ENCODE measurements at places on chromosomes 7 and 10.

GRCh38 chr7:149216402-149216801 lies 21.1 kb downstream of the ZNF282 start:
- no peak for DNase-seq

DNA sequence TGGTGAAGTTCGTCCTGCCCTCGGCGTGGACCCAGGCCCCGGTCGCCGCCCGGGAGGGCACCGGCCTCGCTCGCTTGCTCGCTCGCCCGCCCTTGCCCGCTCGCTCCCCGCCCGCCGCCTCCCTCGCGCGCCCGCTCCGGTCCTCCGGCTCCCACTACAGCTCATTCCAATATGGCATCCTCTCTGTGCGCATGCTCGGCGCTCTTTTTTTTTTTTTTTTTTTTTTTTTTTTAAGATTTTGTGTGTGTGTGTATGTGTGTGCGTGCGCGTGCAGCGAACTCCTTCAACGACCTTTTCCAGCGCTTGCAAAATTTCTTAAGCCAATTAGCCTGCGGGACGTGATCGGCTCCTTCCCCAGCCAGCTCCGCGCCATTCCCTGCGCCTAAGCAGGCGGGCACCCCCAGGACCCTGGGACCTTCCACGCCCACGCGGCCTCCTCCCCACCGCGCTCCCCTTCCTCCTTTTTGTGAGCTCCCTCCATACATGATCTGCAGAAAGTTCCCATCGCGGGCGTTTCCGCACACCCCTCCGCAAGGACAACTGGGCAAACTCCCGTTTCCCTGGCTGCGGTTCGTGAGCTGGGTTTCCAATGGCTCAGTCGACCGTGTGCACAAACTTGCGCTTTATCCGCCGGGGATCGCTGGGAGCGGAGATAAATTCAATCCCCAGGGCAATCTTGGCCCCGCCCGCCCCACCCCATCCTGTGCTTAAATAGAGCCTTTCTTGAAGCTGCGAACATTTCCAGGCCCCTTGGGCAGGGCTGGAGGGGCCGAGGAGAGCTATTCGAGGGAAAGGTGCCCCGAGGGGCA lies at the start of gene SFMBT2:
Gene SFMBT2, minus strand, starts transcription at position 173 of the 809 bp plus-strand sequence. CDS start 29,136 bp downstream, outside the sequence.
- DNase-seq: no peak

- no peak for DNase-seq
These were observed 40.9 kb upstream of the PDLIM1 start for GRCh38 chr10:95331596-95332130.

- no peak for DNase-seq
These were observed 44.4 kb downstream of the ALOX5 start for GRCh38 chr10:45418417-45418848.
